CD4-positive, CD25-positive, alpha-beta regulatory T cell (primary cell): ENCODE measurements at places on chromosomes 7 and 10.

- DNase-seq = peak; percentile 84
Measured at GRCh38 chr7:48089046-48090003, at the start of gene UPP1. Gene UPP1 (plus strand): TSS chr7:48089265. CDS start chr7:48094784, 5,519 bp downstream.

DNA sequence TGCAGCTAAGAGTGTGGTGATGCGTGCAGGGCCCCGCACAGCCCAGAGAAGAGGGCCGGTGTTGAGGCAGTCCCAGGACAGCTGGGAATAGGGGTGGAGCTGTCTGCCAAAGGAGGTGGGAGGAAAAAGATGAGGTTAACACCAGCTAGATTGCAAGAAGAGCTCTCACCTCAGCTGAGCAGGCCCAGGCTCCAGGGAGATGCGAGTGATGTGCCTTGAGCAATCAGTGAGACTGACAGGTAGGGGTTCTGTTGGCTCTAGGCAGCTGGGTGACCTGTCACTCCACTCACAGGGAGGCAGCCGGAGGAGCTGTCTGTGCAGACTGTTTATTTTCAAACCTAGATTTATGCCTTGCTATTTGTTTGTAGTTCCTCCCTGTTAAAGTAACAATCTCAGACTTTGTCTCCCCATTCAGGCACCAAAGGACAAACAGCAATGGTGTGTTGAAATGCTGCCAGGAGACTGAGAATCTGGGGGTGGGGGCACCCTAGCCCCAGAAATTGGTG, 205.1 kb upstream of the CXCL12 start:
- DNase-seq = no peak

DNA sequence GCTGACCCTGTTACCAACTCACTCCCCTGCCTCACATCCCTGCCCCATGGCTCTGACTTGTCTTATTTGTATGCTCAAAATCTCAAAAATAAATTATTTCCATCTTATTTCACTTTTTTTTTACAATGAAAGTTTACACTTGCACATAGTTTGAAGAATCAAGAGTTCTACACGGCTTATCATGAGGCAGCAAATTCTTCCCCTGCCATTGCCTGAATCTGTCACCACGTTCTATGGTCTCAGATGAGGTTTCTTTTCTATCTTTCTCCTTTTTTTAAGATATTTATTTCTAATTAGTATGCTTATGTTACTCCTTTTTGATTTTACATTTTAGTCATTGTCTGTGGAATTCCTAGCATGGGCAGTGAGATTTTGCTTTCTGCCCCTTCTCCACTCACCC, 28.4 kb downstream of the ARHGAP22 start:
- no peak for DNase-seq

DNA sequence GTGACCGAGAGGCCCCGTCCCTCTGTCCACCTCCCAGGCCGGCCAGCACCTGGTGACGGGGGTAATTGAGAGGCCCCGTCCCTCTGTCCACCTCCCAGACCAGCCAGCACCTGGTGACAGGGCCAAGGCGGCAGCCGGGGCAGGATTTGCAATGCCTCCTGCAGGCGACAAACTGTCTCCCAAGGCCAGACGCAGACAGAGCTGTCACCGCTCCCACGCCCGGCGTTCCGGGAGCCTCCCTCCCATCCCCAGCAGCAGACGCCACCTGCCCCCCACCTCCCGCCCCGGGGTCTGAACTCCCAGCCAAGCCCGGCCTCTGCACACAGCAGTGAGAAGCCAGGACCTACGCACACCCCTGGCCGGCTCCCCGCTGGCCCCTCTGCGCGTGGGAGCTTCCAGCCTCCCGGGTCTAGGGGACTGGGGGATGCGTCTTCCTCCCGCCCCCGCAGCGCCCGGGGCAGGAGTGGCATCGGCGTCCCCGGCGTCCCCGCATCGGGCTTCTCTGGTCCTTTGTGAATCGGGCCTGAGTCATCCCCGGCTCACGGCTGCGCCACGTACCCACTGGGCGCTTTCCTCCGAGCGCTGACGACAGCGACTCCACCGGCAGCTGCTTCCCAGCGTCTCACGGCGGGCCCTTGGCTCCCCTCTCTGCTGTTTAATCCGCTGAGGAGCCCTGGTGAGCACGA, 95.1 kb upstream of the DIP2C start:
- no peak for DNase-seq

DNA sequence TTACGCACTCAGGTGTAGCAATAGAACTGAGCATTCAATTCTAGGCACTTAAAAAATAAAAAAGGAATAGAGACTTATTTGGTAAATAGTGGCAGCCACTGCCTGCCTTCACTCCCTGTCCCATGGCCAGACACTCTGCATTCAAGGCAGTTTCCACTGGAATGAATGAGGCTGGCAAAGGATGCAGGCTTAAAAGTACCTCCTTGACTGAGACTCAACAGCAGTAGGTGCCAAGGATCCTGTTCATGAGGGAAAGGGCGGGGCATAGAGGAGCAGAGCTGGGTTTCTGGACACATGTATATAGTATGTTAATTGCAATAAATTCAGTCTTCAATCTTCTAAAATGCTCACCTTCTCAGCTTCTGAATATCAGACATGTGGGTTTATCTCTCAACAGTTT, 242.6 kb downstream of the PHF14 start:
- DNase-seq = no peak

DNA sequence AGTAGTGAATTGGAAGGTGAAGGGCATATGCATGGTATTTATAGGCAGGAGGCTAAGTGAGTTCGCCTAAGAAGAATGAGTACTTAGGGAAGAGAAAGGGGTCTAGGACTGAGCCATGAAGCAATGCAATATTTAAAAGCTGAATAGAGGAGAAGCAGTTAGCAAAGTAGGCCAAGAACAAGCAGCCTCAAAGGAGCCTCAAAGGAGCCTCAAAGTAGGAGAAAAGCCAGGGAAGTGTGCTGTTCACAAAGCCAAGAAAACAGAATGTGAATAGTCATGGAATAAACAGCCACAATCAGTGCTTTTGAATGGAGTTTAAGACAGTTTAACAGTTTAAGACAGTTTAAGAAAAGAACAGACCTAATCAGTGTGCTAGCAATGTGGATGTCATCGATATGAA, 762.0 kb downstream of the SORCS1 start:
- DNase-seq = no peak

DNA sequence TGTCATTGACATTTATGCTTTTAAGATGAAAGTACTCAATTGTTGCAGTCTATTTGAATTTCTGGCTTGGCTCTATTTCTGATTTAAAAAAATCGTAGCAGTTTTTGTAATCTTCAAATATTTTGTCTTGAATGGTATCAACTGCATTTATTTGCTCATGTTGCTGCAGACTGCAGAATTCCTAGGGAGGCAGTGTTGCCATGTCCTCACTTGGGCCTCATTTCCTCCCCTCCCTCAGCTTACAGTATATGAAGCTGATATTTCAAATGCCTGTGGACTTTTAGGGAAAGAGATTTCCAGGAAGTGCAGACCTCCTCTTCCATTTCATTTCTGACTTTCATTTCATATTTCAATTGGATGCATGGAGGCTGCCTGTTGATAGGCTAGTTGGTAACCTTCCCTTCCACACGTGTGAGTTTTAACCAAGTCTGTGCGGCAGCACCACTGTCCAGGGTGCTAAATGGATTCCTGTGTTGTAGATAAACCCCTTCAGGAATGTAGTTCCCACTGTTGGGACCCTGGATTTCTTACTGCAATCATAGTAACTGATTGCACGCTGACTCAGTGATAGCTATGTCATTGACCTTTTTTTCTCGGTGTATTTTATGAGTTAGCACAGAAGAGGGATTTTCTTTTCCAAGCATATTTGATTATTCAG, 17.5 kb downstream of the VPS50 start:
- DNase-seq = no peak

- DNase-seq = no peak
Measured at GRCh38 chr7:47720141-47720906, 138.4 kb upstream of the TNS3 start.

DNA sequence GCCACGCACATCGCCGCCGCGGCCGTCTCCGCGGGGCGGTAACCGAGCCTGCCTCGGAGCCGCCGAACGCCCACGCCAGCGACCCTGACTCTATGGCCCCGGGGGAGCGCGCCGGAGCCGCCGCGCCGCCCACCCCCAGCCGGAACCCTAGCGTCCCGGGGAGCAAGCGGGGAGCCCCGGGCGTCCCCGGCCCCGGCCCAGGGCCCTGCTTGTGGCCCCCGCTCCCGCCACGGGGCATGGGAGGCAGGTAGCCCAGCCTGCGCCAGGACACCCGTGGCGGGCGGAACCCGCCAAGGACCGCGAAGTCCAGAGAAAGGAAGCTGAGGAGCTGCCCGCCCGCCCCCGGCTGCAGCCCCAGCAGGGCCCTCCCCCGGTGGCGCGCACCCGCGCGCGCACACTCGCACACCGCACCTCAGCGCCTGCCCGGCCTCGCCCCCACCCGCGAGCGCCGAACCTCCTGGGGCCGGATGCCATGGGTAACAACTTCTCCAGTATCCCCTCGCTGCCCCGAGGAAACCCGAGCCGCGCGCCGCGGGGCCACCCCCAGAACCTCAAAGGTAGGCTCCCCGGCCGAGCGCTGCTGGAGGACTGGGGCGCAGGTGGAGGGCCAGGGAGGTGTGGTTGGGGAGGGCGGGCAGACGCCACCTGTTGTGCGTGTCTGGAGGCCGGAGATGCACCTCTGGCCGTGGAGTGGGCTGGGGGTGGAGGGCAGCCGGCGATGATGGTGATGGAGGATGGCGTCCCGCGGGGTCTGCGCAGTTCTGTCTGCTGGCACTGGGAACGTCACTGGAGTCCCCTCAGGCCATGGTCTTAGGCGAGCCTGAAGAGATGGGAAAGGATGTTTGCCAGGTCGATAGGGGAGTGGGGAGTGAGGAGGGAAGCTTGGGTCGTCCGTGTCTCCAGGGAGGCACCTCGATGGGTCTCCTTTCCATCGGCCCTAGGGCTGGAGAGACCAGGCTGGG, 692 bp downstream of the NEURL1 start:
- DNase-seq = peak; percentile 41

- no peak for DNase-seq
Measured at GRCh38 chr7:77327067-77327931, 88.8 kb downstream of the GSAP start.

GRCh38 chr10:124568848-124569622, 107.4 kb downstream of the LHPP start:
- no peak for DNase-seq

DNA sequence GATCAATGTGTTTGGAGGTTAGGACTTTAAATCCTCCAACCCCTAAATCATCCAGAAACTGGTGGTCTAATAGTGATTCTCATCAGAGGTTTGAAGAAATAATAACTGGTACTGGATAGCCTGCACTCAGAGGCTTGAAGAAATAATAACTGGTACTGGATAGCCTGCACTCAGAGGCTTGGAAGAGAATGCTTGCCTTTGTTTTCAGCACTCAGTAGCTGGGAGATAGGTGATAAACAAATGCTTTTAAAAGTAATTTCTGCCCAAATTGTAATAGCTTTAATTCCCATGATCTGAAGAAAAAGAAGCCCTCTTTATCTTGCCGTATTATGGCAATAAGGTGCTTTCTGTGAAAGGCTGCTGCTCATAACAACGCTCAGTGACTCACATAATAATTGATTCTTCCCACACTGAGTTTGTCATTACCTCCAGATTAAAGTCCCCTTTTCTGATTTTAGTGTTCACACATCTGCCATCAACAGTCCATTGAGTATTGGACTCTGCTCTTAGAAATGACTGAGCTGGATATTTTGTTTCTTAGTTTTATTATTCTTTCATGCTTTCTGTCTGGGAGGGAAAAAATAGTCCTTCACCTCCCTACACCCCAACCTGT, 112.3 kb upstream of the PHYHIPL start:
- DNase-seq = no peak

DNA sequence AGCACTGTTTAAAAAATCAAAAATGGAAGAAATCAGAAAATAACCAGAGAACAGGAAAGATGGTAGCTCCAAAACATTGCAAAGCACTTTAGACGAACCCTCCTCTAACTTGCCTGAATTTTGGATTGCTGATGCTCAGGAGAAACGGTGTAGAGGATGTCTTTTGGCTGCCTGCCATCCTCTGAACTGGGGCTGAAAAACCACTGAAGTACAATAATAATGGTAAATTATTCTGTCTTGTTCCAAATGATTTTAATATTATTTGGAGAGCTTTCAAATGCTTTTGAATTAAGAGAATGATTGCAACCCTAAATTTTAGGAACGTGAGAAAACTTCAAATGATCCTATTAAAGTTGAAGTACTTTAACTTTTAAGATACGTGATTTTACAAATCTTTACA, 167.3 kb upstream of the SLC13A1 start:
- no peak for DNase-seq

- DNase-seq = no peak
Measured at GRCh38 chr10:86790394-86790793, 34.0 kb downstream of the BMPR1A start.

DNA sequence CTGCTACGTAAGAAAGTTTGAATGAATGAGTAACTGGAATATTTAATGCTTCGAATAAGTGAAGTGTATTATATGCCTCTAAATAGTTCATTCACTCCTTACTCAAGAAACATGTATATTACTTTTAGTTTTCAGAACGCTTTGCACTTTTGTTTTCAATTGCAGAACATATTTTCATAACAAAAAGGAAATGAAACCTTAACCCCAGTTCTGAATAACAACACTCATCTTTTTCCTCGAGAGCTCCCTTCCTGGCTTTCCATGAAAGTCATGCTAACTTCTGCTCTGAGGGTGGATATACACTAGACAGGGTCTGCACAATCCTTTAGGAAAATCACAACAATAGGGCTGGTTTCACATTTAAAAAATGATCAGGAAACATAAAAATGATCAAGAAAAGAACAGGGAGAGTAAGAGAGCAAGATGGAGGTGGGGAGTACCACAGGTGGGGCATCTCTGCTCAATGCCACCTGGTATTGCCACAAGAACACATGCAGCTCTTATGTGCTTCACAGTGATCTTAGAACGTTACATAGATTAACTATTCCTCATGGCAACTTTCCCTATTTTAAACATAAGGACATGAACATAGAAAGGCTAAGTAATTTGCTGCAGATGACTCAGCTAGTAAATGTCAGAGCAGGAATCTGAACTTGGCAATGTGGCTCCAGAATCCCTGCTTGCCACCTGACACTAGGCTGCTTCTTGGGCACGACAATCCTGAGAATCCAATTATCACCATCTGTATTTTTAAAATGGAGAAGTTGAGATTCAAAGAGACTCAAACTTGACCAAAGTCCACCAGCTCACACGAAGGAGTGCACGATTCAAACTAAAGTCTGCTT, 219.5 kb upstream of the AOAH start:
- no peak for DNase-seq

GRCh38 chr7:80124526-80125264, 9.9 kb upstream of the GNAI1 start:
- DNase-seq = no peak

DNA sequence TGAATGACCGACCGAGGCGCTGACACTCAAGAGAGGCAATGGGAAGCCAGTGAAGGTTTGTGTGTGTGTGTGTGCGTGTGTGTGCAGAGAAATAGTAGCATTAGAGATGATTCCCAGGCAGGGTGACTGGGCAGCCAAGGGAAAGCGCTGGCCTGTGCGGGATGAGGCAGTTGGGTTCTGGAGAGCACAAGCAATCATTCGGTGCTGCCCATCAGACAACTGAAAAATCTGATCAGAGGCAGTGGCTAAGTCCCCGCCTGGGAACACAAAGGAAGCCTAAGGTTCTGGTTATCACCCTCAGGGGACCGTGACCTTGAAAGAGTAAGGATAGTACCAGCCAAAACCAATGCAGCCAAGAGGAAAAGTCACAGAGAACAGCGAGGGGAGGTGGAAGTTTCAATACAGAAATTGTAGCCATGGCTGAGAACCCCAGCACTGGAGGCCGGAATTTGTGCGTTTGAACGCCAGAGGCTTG, 868 bp upstream of the PDCD4 start:
- DNase-seq = no peak
